ENCODE measurements at places on chromosomes 7 and 10.

DNA sequence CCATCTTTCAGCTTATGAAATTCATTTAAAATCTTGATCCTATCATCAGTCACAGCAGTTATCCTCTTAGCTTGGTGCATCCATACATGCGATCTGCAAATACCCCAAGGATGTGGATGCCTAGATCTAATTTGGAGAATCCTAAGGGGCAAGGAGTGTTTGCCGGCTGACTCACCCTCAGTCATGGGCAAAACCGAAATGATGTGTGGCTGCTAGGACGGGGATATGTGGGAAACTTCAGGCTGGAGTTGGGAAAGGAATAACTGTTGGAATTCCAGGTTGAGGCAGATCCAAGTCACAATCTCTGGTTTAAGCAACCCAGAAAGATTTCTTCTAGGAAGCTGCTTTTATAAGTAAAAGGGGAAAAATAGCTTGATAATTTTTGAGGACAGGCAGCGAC is 19.7 kb upstream of the GOT1 start:
- DNase-seq: no peak

- no peak for DNase-seq
These were observed 876.2 kb downstream of the GRID1 start for GRCh38 chr10:85490431-85490830.

DNA sequence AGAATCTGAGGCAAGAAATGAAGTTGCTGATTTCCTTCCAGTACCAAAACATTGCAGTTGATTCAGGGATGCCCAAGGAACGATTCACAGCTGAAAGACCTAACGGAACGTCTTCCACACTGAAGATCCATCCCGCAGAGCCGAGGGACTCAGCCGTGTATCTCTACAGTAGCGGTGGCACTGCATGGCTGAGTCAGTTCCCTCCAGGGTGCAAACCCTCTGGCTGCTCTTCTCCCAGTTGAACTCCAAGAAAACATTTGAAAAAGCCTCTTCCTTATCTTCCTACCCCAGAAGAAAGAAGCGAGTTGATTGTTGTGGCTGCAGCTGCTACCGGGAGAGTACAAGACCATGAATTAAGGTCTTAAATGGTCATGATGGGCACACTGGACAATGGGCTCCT is 147.1 kb upstream of the PRSS1 start:
- DNase-seq: no peak

- no peak for DNase-seq
These were observed 220.2 kb downstream of the ARHGAP12 start for GRCh38 chr10:31708474-31708873.

DNA sequence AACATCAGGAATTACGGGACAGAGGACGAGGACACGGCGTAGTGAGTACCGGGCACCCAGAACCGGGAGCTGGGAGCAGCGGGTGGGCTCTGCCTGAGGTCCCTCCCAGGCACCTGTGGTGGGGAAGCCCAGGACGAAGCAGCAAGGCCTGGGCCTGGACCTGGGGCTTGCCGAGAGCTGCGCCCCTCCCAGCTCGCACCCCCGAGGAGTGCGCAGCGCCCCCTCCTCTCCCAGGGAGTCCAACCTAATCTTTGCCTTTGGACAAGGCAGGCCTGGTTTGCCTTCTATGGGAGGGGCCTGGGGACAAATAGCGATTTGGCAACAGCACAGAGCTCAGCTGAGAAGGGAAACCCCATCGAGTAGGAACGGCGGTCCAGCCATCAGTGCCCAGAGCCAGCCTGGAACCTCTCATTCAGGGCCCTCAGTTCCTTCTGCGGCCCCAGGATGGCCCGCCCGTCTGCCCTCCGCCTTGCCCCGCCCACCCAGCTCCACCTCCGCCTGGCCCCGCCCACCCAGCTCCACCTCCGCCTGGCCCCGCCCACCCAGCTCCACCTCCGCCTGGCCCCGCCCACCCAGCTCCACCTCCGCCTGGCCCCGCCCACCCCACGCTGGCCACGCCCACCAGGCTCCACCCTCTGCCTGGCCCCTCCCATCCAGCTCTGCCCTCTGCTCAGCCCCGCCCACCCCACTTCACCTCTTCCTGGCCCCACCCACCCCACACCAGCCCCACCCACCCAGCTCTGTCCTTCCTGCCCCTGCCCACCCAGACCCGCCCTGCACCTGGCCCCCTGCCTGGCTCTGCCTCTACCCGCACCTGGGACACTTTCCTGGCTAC is 32.5 kb upstream of the KNDC1 start:
- DNase-seq: peak; percentile 28

GRCh38 chr10:62017491-62017870 is 116.0 kb downstream of the ARID5B start:
- no peak for DNase-seq

Measured in stimulated activated CD4-positive, alpha-beta T cell treated with anti-CD3 and anti-CD28 coated beads, Interleukin-12 subunit alpha, Interleukin-12 subunit beta, amount 100 ng/mL, for 48 hours (primary cell).